RKO (cell line): ENCODE measurements at places on chromosomes 5 and 9.

- DNase-seq, result no peak
These were observed 347.3 kb downstream of the TRIM36 start for GRCh38 chr5:114822436-114822835.

GRCh38 chr5:149886060-149886459 lies 58.5 kb downstream of the PDE6A start:
- no peak for DNase-seq

- no peak for DNase-seq
These were observed 23.7 kb upstream of the PURA start for GRCh38 chr5:140090251-140090650.

- no peak for DNase-seq
These were observed 16.7 kb downstream of the FGD3 start for GRCh38 chr9:92963831-92964606.

DNA sequence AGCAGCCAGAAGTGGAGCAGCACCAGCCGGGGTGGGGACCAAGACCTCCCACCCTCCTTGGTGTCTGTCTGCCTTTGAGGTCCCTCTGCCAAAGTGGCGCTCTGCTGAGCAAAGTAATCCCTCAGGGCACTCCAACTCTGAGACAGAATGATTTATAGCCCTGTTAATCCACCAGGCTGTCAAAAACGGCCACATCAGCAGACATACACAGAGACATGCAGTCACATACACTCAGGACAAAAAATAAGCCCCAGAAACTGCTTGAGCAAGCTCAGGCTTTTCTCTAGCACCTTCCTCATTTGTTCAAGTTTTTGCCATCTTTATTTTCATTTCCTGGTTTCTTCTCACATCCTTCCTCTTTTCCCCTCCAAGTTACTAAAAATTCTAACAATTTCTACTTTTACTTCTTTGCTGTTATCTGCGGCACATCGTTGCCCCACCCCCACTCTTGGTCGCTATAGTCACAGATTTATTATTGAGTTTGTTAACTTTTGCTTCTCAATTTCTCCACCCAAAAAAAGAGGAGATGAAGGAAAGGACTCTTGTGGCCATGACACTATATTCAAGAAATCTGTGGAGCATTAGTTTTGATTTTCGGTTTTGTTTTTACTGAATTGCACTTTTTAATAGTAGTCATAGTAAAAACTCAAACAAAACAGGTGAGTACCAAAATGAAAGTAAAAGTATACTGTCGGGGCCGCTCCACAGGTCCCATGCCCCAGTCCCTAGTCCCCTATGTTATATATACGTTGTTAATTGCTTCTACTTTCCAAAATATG lies 17.4 kb upstream of the ADRB2 start:
- no peak for DNase-seq

GRCh38 chr5:162189719-162190118 lies 122.1 kb downstream of the GABRG2 start:
- DNase-seq, result no peak

- no peak for DNase-seq
These were observed 67.8 kb upstream of the SLC1A1 start for GRCh38 chr9:4422495-4422894.

DNA sequence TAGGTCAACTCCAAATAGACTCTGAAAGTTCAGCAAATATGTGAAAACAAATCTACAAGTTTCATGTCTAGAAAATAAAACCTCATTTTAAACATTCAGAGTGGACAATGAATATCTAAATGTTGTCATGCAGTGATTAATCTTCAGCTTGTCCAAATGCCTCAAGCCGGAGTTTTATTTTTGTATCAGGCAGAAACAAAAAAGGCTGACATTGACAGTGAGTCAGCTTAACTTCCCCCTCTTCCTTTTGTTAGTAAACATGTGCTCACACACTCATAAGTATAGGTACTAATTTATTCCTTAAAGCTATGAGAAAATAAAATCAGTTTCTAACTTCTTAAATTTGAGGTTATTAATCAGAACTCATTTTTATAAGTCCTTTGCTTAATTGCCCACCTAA lies 467.9 kb upstream of the DAB2 start:
- no peak for DNase-seq

DNA sequence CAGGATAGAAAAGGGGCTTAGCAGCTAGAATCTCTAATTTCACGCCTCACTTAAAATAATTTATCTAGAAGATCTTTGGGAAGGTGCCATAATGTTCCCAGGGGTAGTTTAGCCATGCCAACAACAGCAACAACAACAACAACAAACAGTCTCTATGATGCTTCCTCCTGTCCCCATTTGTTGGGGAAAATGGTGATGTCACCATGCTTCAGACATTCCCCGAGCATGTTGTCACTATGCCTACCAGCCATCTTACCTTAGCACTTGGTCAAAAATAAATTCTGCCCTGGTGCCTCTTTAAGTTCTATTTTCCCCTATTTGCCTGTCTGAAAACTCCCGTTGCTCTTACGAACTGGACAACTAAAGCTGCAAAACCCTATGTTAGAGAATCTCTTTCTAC lies 76.6 kb downstream of the KCNN2 start:
- DNase-seq, result no peak

GRCh38 chr5:97425511-97425910 lies 242.5 kb upstream of the RIOK2 start:
- peak; percentile 44 for DNase-seq

GRCh38 chr9:1647776-1648175 lies 367.4 kb upstream of the SMARCA2 start:
- peak; percentile 54 for DNase-seq

- DNase-seq, result no peak
These were observed 1002.7 kb upstream of the DMAC1 start for GRCh38 chr9:8802242-8802641.
